ENCODE measurements at places on chromosomes 12 and 14. TPM values are rescaled to one million over a fixed set of nuclear protein-coding genes. Genes with fewer than 3 reads are reported as not detected.

- peak; percentile 70 for DNase-seq
These were observed 2.7 kb upstream of the INHBE start for GRCh38 chr12:57452181-57452936.

DNA sequence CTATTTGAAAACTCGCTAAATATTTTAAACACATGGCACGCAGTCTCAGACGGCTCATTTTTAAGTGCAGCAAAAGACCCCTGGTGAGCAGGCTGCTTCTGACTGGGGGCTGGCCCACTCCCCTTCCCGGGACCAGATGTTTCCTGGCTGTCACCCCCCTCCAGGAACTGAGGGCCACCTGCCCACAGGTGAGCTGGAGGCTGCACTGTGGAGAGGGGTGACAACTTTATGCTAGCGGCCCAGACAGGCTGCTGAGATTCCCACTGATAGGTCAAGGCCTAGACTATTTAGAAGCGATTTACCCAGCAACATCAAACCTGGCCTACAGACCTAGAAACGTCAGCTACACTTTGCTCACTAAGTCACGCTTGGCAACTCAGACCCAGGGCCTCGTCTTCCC, 92.1 kb downstream of the BCL11B start:
- no peak for DNase-seq

DNA sequence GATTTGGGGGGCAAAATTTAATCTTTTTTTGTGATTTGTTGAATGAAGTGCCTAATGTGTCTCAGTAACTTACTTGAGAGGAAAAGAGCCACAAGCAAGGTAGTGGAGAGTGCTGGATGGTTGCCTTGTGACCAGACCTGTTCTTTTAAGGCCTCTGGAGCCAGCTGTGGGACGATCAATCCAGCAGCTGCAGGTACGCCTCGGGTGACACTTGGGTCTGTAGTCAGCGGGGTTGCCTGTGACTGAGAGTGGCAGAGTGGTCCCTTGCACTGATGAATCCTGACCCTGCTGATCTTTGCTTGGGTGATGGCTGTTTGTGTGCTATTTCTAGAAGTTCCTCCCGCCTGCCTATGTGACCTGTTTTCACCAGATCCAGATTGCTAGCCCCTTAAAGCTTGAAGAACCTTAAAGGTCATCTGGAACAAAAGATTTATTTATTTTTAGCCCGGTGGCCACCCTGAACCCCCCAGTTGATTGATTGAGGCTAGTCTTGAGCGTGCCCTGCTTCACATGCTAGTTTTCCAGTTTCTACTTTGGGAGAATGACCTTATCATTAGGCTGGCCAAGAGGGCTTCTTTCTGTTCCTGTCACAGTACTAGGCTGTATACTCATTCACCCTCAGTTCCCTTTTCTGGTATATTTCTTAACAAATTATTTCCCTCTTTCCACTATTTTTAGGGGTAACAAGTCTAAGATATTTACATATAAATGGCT, 23.2 kb downstream of the PRKCH start:
- no peak for DNase-seq

DNA sequence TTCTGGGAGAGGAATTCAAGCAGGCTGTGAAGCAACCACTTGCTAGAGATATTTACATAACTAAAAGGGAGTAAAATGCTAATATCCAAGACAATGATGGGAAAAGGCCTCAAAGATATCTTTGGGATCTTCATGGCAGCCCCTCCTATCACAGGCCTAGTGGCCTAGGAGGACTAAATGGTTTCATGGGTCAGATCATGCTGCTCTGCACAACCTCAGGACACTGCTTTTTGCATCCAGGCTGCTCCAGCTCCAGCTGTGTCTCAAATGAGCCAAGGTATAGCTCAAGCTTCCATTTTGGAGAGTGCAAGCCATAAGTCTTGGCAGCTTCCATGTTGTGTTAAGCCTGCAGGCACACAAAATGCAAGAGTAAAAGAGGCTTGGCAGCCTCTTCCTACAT, 195.6 kb upstream of the SSTR1 start:
- no peak for DNase-seq

DNA sequence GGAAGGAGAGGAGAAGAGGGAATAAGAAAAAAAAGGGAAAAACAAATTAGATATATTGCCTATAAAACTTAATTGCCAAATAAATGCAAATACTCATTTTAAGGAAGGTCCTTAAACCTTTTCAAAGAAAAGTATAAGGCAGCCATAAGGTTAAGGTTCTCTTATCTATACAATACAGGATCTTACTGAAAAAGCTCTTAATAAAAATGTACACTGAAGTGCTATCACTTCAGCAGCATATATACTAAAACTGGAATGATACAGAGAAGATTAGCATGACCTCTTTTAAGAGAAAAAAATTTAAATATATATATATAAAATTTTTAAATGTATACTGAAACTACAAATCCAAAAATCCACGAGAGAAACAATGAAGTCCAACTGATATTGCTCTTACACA, 65.6 kb downstream of the PPP2R5E start:
- no peak for DNase-seq

GRCh38 chr14:23577710-23578392, 739 bp downstream of the JPH4 start:
- no peak for DNase-seq

DNA sequence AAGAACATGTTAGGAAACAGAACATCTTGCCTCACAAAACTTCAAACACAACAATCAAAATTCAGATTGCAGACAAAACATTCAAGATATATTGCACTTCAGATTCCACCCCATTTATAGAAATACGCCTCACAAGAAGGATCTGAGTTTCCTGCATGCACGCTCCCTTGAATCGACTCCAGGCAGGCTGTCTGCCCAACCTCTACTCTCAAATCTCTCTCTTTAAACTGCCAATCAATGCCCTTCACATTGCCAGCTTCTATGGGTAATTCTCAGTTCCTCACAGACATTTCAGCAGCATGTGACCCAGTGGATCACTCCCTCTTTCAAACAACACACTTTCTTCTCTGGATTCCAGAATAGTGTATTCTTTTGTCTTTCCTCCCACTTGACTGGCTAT, 184.1 kb downstream of the PRKD1 start:
- DNase-seq: no peak

GRCh38 chr12:124679533-124680371, 112.3 kb upstream of the NCOR2 start:
- DNase-seq: peak; percentile 77

GLIPR1 gene
- 41.3 TPM for polyA plus RNA-seq

All from aorta (tissue), 5 donors.